ENCODE measurements at places on chromosomes 16 and 17.
A peak's percentile ranks its signal among the peaks of the same experiment; 100 is the strongest.

DNA sequence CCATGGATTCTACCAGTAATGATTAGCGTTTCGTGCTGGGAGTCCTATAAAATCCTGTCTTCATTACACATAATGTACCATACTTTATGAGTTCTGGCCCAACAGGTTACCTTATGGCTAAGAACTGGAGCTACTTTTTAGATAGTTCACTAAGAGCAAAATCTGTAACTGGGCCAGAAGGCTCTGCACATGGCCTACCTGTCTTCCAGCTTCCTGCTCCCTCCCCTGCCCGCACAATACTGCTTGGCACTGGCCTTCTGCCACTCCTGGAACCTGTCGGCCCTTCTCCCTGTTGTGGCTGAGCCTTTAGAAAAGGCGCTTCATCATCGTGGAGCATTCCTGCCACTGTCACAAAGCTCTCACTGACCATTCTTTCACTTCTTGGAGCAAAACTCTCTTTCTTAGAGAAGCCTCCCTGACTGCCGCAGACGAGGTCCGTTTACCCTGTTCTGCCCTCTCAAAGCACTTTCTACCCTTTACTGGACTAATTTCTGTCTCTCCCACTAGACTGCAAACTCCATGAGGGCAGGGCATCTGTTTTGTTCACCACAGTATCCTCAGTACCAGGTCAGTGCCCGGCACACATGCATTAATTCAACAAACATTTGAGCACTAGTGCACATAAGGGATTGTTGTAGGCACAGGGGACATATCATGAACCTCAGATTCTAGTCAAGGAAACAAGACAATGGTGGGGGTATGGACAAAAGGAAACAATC is 116.5 kb downstream of the PARN start:
- no peak for DNase-seq

GRCh38 chr16:56861092-56861610 is 3.9 kb upstream of the SLC12A3 start:
- DNase-seq, result peak; percentile 25

- DNase-seq, result no peak
Measured at GRCh38 chr17:33125552-33125950, 133.9 kb downstream of the SPACA3 start.

GRCh38 chr16:66598111-66598510 is 6.4 kb upstream of the CMTM3 start:
- DNase-seq, result no peak

- DNase-seq, result no peak
Measured at GRCh38 chr17:12407495-12408252, 258.0 kb upstream of the MYOCD start.

- peak; percentile 88 for DNase-seq
Measured at GRCh38 chr16:85568519-85568918, 44.6 kb upstream of the GSE1 start.

- DNase-seq, result no peak
Measured at GRCh38 chr16:74650966-74651567, 15.6 kb downstream of the RFWD3 start.

DNA sequence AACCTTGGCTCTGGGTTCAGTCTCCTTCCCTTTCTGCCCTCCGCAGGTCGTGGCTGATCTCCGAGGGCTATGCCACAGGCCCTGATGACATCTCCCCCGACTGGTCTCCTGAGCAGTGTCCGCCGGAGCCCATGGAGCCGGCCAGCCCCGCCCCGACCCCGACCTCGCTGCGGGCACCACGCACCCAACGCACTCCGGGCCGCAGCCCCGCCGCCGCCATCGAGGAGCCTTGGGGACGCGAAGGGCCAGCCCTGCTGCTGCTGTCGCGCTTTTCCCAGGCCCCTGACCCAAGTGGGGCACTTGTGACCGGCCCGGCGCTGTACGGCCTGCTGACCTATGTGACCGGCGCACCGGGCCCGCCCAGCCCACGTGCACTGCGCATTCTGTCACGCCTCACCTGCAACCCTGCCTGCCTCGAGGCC is 5.1 kb downstream of the ARMC5 start:
- no peak for DNase-seq

- DNase-seq, result no peak
Measured at GRCh38 chr17:62163847-62164246, 98.8 kb upstream of the MED13 start.

GRCh38 chr17:67656494-67657203 is 61.1 kb upstream of the NOL11 start:
- no peak for DNase-seq

GRCh38 chr17:41654678-41655607 is 30.6 kb upstream of the KRT17 start:
- no peak for DNase-seq

- DNase-seq, result peak; percentile 86
Measured at GRCh38 chr16:85563515-85564276, 49.4 kb upstream of the GSE1 start.

GRCh38 chr16:47519037-47519436 is 57.9 kb downstream of the PHKB start:
- DNase-seq, result peak; percentile 49

GRCh38 chr17:78969865-78970264 is 9.9 kb downstream of the LGALS3BP start:
- DNase-seq, result no peak

GRCh38 chr17:14202388-14203166 is 34.1 kb downstream of the CDRT15 start:
- DNase-seq, result no peak

DNA sequence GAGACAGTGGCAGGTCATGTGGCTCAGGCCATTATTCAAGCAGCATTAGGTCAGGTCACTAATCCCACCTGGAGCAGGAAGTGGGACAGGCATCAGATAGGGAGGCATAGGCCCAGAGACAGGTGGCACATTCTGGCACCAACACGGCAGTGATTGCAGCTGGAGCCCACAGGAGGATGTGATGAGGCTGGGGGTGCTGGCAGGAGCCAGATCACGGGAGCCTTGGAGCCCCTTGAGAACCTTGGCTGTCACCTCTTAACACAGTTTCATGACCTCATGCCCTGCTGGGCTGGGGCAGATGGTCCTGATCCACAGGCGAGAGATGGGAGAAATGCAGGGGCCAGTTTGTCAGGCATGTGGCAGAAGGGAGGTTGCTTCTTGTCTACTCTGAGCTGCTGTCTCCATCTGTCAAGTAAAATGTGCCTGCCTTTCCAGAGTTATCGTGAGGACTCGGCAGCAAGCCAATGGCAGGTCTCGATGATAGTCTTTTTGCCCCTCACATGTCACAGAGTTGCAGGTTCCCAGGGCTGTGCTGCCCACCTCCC is 109.6 kb downstream of the CLEC16A start:
- no peak for DNase-seq

- DNase-seq, result no peak
Measured at GRCh38 chr16:67975321-67976105, 4.8 kb downstream of the DPEP3 start.

DNA sequence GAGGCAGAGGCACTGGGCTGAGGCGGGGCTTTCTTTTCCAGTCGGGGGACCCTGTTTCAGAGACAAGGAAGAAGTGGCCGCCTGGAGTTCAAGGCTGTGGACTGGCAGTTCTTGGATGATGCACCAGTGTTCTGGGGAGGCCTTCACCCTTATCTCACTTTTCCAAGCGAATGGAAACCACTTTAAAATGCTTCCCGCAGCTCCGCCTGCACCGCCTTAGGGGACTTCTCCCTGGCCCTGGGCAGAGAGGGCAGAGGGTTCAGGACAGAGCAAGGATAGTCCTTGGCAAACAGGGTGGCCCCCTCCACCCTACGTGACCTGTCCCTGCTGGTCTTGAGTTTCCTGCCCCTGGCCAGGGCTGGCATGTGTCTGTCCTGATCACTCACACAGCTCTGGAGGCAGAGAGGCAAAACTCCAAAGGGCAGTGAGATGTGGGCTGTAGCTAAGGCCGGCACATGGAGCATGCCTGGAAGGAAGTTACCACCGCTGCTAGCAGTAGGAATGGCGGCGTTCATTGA is 20.6 kb downstream of the RTN4RL1 start:
- DNase-seq, result no peak

DNA sequence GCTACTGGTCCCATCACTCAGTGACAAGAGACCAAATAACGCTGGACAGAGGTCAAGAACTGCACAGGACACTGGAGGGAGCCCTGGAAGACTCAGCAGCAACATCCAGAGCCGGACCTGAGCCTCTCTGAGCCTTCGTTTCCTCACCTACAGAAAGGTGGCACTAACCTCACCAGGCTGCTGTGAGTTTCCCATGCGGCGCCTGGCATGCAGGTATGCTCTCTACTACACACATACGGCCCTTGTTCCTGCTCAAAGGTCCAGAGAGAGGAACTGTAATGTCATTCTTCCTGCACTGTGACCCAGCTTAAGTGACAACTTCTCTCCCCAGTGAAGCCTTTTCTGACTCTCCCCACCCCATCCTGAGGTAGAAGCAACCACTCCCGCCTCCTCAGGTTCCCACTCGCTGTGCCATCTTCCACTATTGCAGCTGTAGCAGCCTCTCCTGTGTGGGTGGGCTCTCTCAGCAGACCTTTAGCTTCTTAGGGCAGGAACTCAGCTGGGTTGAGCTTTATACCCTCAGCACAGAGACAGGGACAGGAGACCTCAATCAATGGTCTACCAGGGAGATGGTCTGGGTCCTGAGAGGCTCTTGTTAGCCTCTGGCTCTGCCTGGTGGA is 43.9 kb upstream of the SREBF1 start:
- no peak for DNase-seq

- DNase-seq, result no peak
Measured at GRCh38 chr16:75062135-75062975, 54.2 kb downstream of the LDHD start.

DNA sequence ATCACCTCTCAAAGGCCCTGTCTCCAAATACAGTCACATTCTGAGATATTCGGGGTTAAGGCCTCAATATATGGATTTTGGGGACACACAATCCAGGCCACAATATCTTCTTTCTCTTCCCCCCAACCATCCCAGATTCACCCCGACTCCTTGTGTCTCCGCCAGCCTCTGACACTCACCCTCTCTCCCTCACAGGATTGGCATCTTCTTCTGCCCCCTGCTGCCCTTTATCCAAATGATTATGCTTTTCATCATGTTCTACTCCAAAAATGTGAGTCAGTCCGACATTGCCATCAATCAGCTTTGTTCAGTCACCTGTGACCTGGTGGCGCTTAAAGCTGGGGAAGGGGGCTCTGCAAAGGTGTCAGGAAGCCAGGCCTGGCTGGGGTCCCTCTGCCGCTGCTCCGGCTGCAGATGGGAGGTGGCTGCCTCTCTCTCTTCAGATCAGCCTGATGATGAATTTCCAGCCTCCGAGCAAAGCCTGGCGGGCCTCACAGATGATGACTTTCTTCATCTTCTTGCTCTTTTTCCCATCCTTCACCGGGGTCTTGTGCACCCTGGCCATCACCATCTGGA is 35.1 kb downstream of the GDE1 start:
- no peak for DNase-seq

DNA sequence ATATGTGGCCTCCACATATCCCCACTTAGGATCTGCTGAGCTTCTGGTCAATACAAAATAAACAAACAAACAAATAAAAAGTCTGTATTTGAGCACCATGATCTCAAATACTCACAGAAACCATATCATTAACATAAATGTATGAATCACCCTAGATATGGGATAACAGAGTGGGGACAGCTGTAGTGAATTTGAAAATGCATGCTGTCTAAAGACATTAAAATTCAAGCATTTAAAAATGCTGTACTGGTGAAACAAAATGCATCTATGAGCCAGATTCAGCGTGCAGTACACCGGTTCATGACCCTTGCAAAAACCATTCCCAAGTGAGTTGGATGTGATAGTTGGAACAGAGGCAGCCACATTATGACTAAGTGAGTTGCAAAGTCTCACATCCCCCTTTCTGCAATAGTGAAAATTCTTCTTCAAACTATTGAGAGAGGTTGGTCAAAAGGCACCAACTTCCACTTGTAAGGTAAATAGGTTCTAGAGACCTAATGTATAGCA is 12.3 kb downstream of the GRIN2A start:
- no peak for DNase-seq

- DNase-seq, result no peak
Measured at GRCh38 chr16:67986949-67987348, 6.7 kb upstream of the DPEP3 start.

DNA sequence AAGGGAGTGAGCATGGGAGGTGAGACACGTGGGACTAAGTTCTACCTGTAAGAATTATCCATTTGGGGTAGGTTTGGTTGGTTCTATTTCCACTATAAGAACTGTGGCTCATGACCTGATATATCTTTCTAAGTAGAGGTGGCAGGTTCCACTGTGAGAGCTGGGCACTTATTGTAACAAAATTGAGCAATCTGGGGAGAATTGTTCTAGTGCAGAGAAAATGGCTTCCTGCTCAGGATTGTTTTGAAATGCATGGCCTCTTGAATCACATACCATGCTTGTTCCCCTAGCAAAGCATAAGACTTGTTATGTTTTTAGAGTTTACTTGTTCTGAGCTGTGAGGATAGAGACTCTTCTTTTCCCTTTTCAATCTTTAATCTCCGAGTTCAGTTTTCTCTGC is 125.9 kb downstream of the MAP2K6 start:
- no peak for DNase-seq

DNA sequence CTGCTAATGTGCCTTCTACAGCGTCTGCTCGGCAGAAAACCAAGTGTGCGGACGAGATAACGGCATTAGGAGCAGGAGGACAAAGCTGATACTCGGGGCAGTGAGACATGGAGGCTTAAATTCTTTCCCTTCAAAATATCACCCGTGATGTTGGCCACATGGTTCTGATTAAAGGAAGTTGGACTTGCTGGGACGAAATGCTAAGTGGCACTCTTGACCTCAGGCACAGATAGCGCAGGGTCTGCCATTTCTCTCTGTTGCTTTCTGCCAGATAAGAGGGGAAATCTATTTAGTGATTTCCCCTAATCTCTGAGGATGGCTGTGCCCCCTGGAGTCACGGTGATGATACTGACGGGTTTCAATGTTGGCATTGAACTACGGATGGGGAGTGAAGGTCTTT is 509.6 kb upstream of the EEF2KMT start:
- DNase-seq, result no peak

All from kidney tubule cell (primary cell).